ENCODE measurements at places on chromosomes 3 and 15.

- DNase-seq, result no peak
Observed at GRCh38 chr15:27210176-27210575, 239.2 kb downstream of the GABRG3 start.

GRCh38 chr3:158103887-158104327, 2.3 kb downstream of the SHOX2 start:
- no peak for DNase-seq

DNA sequence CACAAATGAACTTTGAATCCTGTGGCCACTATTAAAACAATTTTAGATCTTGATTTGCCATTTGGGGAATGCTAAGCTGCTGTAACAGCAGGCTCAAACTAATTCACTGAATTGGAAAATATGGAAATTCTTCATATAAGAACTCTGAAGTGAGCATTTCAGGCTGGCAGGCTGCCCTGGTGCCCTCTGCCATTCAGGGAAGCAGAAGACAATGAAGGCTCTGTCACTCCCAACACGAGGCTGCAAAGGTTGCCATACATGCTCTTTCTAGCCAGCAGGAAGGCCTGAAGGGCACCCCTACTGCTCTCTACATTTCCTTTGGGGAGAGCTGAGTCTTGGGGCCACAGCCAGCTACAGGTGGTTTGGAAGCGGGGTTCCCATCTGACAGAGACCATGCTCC, 88.0 kb downstream of the GABRG3 start:
- DNase-seq, result no peak

- no peak for DNase-seq
Observed at GRCh38 chr3:179971280-179971679, 65.5 kb downstream of the PEX5L start.

DNA sequence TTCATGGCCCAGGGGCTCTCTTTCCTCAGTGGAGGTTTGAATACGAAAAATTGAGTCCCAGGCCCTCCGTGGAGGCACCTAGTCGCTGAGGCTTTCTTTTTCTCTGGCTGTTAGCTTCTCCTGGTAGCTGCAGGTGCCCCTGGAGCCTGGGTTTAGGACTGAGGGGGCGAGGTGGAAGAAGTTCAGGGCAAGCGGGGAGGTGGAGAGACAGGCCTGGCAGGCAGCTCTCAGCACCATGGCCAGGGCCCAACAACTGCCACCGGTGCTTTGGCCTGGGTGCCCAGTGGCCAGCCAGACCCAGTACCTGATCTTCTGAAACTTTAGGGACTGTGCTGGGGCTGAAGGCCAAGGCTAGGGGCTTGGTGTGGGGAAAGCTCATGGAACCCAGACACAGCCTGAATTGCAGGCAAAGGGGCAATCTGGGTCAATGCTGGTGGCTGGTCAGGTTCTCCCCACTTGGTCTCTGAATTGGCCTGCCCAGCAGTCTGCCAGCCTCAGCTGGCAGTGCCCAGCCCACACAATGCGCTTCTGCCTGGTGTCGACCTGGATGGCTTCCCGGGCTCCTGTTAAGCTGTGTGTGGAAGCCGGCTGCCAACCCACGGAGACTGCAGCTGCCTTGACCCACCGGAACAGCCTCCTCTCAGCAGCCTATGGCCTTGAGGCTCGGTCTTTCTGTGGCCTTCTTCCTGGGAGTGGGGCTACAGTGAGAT, 30.3 kb upstream of the POLG start:
- no peak for DNase-seq

DNA sequence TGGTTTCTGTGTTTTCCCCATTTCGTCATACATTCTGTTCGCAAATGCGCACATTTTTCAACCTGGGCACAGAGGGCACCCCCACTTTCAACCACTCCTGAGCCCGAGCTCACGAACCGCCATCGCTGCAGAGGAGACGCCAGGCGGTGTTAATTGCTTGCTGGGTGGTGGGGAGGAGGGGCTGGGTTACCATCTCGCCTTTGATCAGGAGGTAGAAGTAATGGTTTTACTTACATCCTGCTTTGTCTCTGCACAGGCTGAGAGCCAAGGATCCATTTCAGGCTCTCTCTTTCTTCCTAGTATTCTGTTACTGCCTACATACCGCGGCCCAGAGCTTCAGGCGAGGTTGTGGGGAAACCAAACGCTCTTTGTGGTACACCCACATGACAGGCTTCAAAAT, 177.3 kb upstream of the WNT5A start:
- DNase-seq, result peak; percentile 72

DNA sequence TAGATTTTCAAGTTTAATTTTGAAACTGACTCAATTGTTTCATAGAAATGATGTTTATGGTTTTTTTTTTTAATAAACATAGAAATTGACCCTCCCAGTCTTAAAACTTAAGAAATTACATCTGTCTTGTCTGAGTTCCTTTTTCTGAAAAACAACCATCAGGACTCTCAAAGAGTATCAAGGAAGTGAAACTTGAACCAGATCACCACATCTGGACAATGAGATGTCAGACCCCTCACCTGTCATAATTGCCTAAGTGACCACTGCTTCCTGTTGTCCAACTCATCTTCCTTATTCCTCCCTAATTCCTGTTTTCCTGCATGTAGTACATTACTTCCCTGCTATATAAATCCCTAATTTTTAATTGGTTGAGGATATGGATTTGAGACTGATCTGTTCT, 441.5 kb upstream of the ARHGEF26 start:
- no peak for DNase-seq

- no peak for DNase-seq
Observed at GRCh38 chr3:183896610-183897009, 11.9 kb upstream of the PARL start.

DNA sequence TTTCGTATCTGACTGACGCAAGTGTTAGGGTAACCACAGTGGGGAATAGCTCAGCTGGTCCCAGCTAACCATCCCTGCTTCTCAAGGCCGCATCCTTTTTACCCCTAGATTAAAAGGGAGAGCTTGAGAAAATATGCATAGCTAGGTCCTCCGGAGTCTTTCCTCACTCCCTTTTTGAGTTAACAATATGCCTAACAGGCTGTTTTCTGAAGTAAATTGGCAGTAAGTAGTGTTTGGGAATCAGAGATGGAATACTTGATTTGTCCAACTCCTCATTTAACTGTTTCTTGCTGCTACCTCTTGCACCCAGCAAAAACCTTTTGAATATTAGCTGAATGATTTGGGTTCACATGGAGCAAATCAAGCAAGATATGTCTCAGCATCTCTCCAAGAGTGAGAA, 326.1 kb downstream of the LPP start:
- DNase-seq, result no peak

GRCh38 chr3:62132027-62132602, 241.2 kb downstream of the FEZF2 start:
- no peak for DNase-seq

- no peak for DNase-seq
Observed at GRCh38 chr3:54034971-54035370, 87.4 kb upstream of the CACNA2D3 start.

- no peak for DNase-seq
Observed at GRCh38 chr15:53266176-53266575, 476.0 kb upstream of the ONECUT1 start.

DNA sequence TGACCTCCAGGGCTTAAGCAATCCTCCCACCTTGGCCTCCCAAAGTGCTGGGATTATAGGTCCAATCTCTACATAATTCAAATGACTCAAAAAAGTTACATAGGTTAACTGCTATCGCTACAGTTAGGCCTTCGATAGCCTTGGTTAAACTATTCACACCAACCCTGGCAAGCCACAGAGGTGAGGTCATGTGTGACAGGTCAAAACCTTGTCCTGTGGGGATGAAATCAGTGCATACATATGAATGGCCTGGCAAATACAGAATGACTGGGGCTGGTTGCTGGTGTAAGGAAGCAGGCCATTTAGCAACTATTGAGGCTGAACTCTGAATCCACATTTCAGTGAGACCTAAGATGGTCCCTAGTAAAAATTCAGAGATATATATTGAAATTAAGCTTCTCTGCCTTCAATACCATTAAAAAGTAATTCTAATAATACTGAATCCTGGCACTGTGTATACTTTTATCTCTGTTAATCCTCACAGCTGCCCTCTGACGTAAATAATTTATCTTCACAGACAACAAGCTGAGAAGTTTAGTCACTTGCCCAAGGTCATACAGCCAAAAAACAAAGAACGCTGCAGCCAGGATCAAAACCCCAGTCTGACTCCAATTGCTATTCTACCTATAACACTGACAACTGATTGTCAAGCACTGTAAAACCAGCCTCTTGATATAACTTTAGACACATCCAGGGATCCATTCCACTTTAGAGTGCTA, 35.3 kb downstream of the MKRN2 start:
- DNase-seq, result no peak

DNA sequence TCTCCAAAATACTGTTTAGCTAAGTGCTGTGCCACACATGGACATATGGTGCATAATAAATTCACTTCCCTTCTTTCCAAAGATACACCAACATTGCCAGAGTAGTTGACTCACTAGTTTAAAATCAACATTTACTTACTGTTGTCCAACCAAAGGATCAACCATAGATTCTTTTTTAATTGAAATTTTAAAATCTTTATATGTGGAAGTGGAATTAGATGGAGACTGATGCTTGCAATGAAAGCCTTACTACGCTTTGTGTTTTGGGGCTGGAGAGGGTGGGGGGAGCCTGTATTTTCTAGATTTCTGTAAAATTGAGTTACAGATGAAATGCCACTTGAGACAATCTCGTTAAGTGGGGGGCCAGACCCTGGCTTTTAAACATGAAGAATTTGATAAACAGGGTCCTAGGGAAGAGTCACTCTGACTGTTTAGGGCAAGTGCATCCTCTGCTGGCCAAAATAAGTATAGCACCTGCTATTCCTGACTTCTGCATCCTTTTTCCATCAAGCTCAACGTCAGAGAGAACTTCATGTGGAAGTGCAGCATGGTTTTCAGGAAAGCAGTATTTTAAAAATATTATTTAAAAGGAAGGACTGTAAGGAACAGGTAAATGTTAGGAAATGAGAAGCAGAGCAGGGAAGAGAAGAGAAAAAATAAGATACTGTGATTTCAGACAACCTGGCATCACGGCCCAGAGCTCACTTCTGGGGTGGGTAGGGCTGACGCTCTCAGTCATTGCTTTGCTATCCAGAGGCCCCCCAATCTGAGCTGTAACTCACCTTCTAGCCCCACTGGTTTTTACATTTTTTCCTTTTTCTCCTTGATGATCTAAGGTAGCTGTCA, 76.7 kb downstream of the BOC start:
- peak; percentile 60 for DNase-seq

DNA sequence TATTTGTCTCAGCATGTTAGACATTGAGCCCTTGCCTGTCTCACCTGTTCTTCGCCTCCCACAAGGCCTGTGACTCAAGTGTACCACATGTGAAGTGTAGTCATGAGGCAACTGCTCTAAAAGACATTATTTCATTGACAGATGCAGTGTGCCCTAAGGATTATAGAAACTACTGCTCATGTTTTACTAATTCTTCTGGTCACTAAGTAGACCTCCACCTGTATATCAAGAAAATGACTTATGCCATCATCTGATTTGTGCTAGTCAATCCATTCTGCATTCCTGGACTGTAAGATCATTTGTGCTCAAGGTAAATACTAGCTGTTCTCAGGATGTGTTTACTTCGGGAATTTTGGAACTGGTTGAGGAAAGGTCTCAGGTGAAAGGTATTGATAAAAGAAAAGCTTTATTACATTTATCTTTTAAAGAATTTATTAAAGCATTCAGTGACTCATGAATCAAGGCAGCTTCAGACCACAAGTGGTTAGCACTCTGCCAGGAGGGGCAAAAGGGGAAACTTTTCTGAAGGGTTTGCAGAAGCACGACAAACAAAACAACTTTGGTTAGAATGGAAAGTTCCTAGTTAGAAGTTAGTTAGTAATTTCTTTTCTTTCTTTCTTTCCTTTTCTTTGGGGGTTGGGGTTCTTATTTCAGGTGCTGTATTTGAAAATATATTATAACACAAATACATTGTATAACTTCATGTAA, 465.3 kb upstream of the CBLB start:
- peak; percentile 79 for DNase-seq

DNA sequence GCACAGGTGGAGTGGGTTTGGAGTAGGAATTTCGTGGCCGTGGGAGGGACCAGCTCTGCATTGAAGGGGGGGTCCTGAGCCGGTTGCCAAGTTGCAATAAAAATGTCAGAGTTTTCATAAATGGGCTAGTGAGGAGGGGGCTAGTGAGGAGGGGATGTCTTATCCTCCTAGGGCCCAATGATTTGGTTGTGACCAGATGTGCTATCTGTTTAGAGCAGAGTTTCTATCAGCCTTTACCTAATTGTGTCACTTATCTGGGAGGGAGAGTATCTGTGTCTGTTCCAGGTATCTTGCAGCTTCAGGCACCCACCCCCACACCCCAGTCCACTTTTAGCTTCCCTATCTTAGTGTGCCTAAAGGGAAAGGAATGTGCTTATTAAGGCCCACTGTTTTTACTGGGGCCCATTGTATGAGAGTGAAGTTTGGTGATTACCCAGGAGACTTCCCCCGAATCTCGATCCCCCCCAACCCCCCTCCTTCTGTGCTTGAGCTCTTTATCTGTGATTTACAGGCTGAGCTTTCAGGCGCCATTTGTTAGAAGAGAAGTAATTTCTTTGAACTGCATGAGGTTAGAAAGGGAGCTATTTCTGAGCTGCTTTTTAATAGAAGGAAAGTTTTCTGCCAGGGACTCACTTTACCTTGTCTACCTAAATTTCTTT, 42.6 kb downstream of the PPCDC start:
- DNase-seq, result no peak

GRCh38 chr3:177190756-177191681, 6.3 kb downstream of the TBL1XR1 start:
- DNase-seq, result no peak

DNA sequence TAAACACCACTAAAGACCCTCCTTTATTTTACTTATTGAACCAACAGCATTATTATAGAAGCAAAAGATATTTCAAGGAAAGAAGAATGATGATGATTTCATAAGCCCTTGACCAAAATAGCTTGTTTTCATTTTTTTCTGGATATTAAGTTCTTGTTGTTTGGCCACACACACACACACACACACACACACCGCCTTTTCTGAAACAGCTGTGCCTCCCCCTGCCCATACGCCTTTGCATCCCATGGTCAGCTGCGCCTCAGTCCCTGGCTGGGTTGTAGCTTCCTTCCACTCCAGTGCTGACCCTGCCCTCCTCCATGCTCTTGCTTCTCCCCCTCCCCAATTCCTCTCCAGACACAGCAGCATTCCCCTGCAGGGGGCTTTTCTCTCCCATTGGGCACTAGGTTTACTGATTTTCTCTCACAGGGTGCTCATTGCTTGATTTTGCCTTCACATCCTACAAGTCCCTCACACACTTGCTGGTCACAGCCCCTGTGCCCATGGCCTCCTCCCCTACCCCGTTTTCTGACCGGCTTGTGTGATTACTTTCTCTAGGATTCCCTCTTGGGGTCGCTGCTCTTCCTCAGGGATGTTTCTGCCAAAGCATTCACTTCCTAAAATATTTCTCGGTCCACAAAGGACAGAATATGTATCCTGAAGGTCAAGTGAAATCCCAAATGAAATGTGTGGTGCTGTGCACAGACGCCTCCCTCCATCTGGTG, 18.4 kb downstream of the MESP1 start:
- DNase-seq, result no peak

DNA sequence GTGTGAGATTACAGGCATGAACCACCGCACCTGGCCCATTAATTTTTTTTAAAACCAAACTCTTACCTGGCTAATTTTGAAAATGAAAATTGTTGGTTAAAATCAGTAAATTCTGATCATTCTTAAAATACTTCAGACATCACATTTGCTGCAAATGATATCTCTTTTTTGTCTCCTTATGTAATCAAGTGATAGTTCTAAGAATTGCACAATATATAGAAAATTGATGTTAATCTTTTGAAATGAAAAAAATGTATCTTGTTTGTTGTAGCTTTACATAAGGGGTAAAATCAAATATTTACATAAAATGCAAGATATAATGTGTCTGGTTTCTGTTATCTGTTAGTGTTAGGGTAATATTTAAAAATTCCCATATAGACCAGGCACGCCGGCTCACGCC, 5.0 kb downstream of the GTPBP8 start:
- no peak for DNase-seq

Measured in activated T-cell treated with anti-CD3 and anti-CD28 coated beads, Interleukin-2, amount 50 U/mL, for 72 hours (primary cell).